ENCODE measurements at places on chromosomes 13 and 19. TPM values are rescaled to one million over a fixed set of nuclear protein-coding genes. Genes with fewer than 3 reads are reported as not detected.

GRCh38 chr13:49459580-49459979, 15.5 kb downstream of the SETDB2 start:
- no peak for DNase-seq

DNA sequence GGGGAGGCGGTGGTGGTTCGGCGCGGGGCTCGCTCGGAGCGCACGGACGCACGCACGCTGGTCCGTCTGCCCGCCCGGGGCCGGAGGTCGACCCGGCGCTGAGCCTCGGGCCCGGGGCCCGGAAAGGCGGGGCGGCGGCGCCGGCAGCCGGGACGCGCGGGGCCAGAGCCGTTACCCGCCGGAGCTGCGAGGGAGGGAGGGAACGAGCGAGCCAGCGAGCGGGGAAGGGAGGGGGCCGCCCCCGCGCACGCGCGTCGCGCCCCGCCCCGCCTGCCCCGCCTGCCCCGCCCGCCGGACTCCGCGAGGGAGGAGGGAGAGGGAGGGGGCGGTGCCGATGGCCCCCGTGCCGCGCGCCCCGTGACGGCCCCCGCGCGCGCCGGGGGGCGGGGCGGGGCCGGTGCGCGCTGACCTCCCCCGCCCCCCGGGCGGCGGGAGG, 15.0 kb downstream of the CIC start:
- peak; percentile 62 for DNase-seq

DNA sequence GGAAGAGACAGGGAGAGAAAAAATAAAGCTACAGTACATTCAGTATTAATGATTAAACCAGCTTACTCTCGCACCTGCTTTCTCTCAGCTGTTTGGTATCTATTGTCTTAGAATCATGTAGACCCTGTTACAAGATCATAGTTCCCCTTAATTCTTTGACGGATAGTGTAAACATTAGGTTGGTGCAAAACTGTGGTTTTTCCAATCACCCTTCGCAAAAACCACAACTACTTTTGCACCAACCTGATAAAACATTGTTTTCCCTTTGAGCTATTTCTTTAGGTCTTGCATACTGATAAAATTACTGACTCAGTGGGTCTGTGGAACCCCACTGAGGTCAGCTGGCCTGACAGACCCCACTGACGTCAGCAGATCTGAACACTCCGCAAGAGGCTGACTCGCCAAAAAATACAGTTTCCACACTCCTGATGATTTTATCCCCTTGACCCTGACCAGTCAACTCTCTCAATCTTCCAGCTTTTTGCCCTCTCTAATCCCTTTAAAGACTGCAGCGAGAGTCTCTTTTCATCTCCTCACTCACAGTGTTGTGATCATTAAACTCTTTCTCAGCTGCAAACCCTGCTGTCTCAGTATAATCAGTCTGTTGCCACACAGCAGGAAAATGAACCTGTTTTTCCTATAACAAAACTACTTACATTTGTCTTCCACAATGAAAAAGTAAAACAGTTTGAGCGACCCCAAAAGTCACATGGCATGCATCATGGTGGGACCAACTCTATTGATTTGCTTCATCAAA, 123.9 kb downstream of the SLITRK6 start:
- no peak for DNase-seq

Gene ZNF558
- 16.9 TPM for total RNA-seq

GRCh38 chr13:79481685-79482052, 714 bp downstream of the NDFIP2 start:
- DNase-seq = no peak

Gene ZNF433
- total RNA-seq = not detected

All from NCI-H460 (cell line).